ENCODE measurements at places on chromosomes 11 and 22. TPM values are rescaled to one million over a fixed set of nuclear protein-coding genes. Genes with fewer than 3 reads are reported as not detected.

SF1 gene
- polyA plus RNA-seq = 315 TPM

CLDN5 gene
- 33.8 TPM for polyA plus RNA-seq

LGALS1 gene
- 538 TPM for polyA plus RNA-seq

KRTAP5-10 gene
- polyA plus RNA-seq = 0.22 TPM

SERPING1 gene
- polyA plus RNA-seq = 125 TPM

GLB1L2 gene
- 28.7 TPM for polyA plus RNA-seq

GRCh38 chr11:114159802-114160632, 100.5 kb downstream of the ZBTB16 start:
- peak; percentile 97 for DNase-seq

DNA sequence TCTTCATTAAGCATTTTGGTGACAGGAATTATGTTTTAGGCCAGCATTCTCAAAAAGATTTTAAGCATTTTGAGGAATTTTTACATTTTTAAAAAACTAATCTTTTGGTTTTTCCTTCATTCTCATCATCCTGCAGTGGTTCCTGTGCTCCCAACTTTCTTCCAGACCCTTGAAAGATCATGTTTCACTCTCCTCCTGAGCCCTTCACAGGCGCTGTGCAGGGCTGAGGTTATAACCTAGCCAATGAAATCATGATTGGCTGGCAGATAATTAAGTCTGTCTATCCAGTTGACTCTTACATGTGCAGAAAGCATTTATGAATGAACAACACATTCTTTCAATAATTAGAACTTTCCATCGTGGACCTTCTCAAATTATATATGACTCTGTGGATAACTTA, 226.3 kb downstream of the DDX10 start:
- no peak for DNase-seq

DNA sequence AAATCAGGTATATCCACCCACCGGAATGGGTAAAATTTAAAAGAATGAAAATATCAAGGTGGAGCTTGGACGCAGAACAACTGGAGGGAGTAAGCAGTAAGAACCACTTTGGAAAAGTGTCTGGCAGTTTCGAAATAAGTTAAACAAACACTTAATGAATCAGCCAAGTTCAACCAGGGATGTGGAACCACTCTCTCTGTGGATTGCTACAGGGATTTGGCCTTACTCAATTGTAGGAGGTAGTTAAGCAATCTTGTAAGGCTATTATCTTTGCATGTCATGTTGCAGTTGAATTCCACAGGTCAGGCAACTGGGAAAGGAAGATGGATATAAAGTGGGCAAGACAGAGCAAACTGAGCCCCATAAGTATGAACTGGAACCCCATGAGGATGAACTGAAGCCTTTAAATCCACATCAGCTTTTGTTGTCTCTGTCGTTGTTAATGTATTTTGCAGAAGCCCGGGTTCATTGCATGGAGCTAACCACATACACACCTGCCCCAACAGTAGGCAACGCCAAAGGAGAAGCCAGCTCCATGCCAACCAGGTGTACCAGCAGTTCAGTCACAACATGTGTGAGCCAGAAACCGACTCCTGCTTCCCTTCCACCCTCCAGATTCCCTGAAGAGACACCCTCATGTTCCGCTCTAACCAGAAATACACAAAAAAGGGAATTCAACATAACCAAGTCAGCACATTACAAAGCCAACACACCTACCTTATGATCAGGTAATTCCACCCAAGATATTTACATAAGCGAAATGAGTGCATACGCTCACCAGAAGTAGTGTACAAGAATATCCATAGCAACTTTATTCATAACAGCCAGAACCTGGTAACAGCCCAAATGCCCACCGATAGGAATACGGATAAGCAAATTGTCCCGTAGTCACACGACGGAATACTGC, 8.0 kb upstream of the SLC43A3 start:
- no peak for DNase-seq

DNA sequence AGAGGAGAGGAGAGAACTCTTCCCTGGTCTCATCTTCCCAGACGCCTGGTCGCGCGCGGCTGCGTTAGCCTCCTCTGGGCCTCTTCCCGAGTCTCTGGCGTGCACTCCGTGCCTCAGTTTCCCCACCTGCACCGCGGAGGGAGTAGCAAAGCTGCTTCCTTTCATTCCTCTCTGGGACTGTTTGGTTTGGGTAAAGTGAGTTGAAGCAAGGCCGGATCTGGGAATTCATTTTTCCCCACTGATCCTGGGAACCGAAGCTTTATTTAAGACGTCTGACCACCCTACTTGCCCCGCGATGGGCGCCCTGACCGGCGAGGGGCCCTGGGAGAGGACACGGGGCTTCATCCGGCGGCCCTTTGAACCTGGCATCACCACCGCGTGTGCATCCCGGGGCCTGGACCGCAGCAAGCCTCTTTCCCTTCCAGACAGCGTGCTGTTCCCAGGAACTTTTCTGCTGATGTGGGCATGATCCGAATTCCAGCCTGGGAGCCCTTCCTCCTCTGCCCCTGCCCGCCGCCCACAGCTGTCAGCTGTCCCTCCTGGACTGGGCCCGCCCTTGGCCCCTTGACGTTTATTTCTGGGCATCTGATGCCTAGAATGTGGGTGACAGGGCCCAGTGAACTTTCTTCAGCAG, 758 bp downstream of the LDLRAD3 start:
- DNase-seq = no peak

GRCh38 chr11:129427816-129428406, 52.3 kb downstream of the BARX2 start:
- peak; percentile 41 for DNase-seq

- DNase-seq = no peak
These were observed 75.1 kb upstream of the NUP50 start for GRCh38 chr22:45088576-45088975.
